ENCODE measurements at places on chromosomes 4 and X. TPM values are rescaled to one million over a fixed set of nuclear protein-coding genes. Genes with fewer than 3 reads are reported as not detected.

The STK32B gene
- total RNA-seq: 0.47 TPM

The ZDHHC9 gene
- total RNA-seq: 41.0 TPM

The H2BW2 gene
- not detected for total RNA-seq

The CXorf58 gene
- not detected for total RNA-seq

The F11 gene
- total RNA-seq: not detected

The TIMP1 gene
- total RNA-seq: 611 TPM

The UGT2B15 gene
- total RNA-seq: not detected

The REPS2 gene
- total RNA-seq: 0.94 TPM

The FGFR3 gene
- total RNA-seq: 1.2 TPM

The MAGEA12 gene
- not detected for total RNA-seq

The ADH5 gene
- total RNA-seq: 206 TPM

The CT55 gene
- not detected for total RNA-seq

The BANK1 gene
- not detected for total RNA-seq

The USP51 gene
- 4.3 TPM for total RNA-seq

The PRKX gene
- 4.1 TPM for total RNA-seq

The SAGE1 gene
- total RNA-seq: not detected

The CHRDL1 gene
- total RNA-seq: 3.5 TPM

The PABPC5 gene
- total RNA-seq: 1.8 TPM

The RHOXF2 gene
- total RNA-seq: not detected

The TMPRSS11F gene
- total RNA-seq: not detected

The MYOZ2 gene
- 8.8 TPM for total RNA-seq

The GPR173 gene
- 1.5 TPM for total RNA-seq

The COL4A6 gene
- total RNA-seq: 1.3 TPM

The HSFX2 gene
- 0.68 TPM for total RNA-seq

The EXOC1L gene
- total RNA-seq: not detected

The JCHAIN gene
- 0.35 TPM for total RNA-seq

The DUX4 gene
- total RNA-seq: not detected

The LRP2BP gene
- total RNA-seq: not detected

The ABCD1 gene
- total RNA-seq: 16.3 TPM

The ERCC6L gene
- 0.09 TPM for total RNA-seq

The KLKB1 gene
- total RNA-seq: not detected

The CXCL13 gene
- total RNA-seq: not detected

The ADH1A gene
- not detected for total RNA-seq

The NPY1R gene
- not detected for total RNA-seq

The AREG gene
- total RNA-seq: 0.51 TPM

The HELT gene
- total RNA-seq: not detected

The TBL1X gene
- total RNA-seq: 13.9 TPM

The NKX1-1 gene
- total RNA-seq: not detected

The UCHL1 gene
- total RNA-seq: 750 TPM

The TMEM156 gene
- total RNA-seq: 0.35 TPM

The PPP1R2C gene
- total RNA-seq: not detected

The CT45A1 gene
- not detected for total RNA-seq

The GAB3 gene
- 4.6 TPM for total RNA-seq

The PCYT1B gene
- 1.1 TPM for total RNA-seq

The CFAP99 gene
- not detected for total RNA-seq

The SRPK3 gene
- total RNA-seq: 1.6 TPM

The F8A2 gene
- total RNA-seq: not detected

The GLUD2 gene
- total RNA-seq: 1.8 TPM

The VCX gene
- not detected for total RNA-seq

The ZDHHC15 gene
- not detected for total RNA-seq

The MAGEB10 gene
- not detected for total RNA-seq

Measured in pericardium fibroblast (primary cell).